ENCODE measurements at places on chromosomes 13 and 19. TPM values are rescaled to one million over a fixed set of nuclear protein-coding genes. Genes with fewer than 3 reads are reported as not detected.

NLRP12 gene
- total RNA-seq = not detected

F2RL3 gene
- total RNA-seq = not detected

GRCh38 chr13:48156466-48156865 lies 61.6 kb upstream of the MED4 start:
- peak; percentile 74 for DNase-seq

GRCh38 chr13:21576426-21576825 lies 27.5 kb downstream of the MICU2 start:
- DNase-seq = no peak

ATP7B gene
- total RNA-seq = 0.96 TPM

VSTM2B gene
- 0.27 TPM for total RNA-seq

MUC16 gene
- not detected for total RNA-seq

- no peak for DNase-seq
Measured at GRCh38 chr13:94656766-94657165, 55.1 kb downstream of the GPR180 start.
